ENCODE measurements at places on chromosomes 1 and 21.
A peak's percentile ranks its signal among the peaks of the same experiment; 100 is the strongest.

DNA sequence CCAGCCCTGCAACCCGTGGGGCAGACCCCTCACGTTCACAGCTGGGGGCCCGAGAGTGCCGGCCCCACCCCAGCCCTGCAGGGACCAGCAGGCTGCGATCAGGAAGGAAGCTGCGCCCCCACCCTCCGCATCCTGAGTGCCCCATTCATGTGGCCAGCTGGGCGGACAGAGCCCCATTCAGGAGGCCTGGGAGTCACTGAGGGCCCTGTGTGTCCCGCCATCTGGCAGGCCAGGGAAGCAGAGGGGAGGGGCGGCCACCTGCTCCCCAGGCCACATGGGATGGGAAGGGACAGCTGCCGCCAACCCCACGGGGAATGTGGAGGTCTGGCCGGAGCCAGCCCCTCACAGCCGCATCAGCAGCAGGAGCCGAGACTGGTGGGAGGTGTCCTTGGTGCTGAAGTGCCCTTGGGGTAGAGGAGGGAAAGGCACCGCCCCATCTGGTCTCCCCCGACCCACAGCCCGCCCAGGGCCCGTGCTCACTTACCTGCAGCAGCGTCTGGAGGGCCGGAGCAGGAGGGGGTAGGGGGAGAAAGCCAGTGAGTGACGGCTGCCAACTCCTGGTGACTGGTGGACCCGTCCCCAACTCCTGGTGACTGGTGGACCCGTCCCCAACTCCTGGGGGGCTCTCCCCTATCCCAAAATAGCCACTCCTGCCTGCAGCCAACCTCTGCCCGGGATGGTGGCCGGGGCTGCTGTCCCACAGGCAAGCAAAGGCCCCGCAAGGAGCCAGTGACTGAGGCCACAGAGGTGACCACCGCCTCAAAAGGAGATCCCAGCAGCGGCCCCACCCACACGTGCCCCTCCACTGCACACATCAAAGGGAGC, 8.7 kb downstream of the ACAP3 start:
- no peak for DNase-seq

DNA sequence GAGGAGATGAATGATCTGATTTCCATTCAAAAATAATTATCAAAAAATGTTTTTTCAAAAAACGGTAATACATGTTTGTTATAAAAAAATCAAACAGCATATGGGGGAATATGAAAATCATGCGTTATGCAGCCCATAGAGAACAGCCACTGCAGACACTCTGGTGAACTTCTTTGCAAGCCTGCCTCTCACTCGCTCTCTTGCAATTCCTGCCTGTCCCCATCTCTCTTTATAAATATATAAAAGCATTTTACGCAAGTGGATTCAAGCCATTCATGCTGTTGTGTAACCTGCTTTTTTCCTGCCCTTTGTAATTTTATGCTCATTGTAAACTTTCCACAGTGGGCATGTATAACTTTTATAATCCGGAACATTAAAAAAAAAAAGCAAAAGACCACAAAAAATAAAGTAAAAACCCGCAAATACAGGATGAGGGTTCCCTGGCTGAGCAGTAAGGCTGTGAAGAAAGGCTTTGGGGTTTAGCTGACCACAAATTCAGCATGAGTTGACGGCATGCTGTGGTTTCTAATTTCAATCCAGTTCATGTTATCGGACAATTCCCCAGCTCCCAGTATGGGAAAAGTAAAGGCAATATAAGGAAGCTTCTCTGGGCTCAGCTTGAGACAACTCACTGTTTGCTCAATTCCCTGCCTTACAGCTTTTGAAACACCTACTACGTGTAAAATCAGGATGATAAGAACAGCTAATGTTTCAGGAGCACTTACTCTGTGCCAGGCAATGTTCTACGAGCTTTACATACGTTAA, 52.8 kb upstream of the ZBTB40 start:
- DNase-seq: no peak

DNA sequence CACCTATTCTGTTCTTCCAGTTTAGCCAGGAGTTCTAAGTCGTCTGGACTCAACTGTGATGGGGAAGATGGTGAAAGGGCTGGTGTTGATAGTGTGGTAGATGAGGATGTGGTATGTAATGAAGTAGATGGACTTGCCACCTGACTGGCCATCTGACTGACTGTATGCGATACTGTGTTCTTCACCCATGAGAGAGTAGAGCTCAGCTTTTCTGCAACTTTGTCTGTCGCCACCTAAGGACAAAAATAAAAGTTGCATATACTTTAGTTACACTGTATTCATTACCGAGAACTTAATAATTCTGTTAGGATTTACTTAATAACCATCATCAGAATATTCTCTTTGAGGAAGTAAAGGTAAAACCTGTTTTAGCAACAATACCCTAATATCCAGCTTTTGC, 48.5 kb downstream of the EVI5 start:
- DNase-seq: no peak

GRCh38 chr21:34110594-34111202, 37.3 kb downstream of the MRPS6 start:
- no peak for DNase-seq

DNA sequence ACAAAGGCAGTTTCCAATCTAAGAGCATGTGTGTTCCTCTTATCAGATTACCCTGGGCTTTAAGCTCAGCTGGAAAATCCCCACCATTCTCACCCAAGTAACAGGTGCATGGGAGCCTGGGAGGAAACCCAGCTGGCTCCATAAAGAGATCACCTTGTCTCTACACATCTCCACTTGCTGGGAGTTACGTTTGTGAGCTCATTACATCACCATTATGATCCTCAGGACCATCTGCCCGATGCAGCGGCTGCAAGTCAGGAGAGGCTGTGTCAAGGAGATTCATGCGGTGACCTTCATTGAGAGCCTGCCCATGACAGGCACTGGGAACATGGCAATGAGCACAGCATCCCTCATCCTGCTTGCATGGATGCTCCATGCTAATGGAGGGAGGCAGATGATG, 618.0 kb downstream of the NPHP4 start:
- DNase-seq: no peak

- DNase-seq: no peak
Measured at GRCh38 chr1:62962901-62963776, 179.2 kb downstream of the ATG4C start.

DNA sequence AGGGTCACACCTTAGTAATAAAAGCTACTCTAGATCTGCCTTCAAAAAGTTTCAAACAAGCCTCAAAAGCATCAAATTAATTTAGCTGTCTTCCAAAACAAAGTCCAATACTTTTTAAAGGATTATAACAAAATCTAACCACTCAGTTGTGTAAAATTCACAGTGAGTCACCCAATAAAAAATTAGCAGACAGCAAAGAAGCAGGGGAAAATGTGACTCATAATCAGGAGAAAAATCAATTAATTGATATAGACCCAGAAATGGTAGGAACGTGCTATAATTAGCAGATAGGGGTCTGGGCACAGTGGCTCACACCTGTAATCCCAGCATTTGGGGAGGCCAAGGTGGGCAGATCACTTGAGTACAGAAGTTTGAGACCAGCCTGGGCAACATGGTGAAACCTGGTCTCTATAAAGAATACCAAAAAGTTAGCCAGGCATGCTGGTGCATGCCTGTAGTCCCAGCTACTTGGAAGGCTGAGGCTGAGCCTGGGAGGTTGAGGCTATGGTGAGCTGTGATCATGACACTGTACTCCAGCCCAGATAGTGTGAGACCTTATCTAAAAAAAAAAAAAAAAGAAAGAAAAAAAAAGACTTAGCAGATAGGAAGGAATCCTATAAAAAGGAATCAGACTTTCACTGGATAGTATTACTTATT, 8.1 kb upstream of the MYOG start:
- DNase-seq: no peak

DNA sequence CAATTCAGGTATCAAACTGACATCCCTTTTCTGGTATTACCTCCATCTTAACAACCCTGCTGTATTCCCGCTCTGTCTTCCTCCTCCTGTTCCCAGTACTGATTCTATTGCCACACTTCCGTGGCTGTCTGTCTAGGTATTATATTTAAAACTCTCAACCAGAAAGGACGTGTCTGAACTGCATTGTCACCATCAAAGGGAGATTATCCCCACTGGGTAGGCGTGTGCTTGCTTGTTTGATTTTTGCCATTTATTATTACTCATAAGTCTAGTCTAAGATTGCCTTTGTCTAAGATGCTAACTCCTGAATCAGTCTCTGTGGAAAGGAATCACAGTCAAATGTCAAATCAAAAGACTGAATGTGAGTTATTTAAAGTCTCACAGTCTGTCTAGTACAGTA, 650.1 kb downstream of the KCNT2 start:
- no peak for DNase-seq

DNA sequence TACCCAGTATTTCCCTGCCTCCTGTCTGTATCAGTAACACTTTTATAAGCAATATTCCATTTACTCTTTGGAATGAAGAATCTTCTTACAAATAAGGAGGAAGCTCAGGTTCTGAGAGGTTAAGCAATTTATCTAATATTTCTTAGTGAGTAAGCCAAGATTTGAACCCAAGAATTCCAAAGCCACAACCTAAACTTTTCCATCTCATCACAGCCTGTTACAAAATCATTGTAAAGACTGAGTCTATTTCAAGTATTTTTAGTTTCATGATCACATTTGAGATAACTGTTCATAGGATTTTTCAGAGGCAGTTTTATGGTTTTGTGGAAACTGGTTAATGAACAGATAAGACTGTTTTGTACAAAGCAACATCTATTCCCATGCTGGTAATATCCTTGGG, 29.8 kb upstream of the HHAT start:
- DNase-seq: no peak

DNA sequence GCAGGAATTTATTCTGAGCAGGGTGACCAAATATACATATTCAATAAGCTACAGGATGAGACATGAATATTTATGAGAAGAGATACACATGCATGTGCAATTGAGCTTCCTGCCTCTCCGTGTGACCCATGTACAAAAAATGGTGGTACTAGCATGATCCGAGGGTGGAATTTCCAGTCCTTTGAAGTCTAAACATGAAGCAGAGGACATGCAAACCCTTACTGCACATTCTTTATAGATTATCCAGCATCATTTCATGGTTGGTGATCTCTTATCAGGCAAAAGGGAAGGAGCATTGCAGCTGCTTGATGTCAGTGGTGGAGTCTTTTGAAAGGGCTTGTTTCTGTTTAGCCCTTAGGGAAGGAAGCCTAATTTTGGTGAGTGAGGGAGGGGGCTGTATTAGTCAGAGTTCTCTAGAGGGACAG, 448.6 kb downstream of the SETD4 start:
- no peak for DNase-seq

DNA sequence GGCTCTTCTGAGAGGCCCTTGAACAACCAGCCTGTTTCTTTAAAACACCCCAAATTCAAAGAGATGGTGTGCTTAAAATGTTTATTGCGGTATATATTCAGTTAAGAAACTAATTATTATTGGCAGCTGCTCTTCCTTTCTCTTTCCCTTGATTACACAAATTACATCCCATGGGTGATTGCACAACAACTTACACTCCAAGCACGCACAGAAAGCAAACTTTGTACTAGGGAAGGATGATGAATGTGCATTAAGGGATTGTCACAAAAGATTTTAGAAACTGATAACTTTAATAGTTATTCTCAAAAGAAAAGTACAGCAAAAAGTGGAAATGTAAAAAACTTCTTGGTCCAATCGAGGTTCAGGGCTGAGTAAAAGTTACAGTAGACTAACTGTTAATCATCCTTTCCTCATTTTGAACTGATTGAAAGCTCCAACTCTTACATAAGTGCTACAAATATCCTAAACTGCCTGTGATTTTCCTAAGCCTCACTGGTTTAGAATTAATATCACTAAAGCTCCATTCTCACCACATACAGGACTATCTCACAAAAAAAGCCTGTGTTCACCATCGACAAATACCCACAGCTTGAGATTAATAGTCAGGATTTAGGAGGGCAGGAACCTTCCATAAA, 153.4 kb downstream of the TTLL7 start:
- DNase-seq: peak; percentile 75

- DNase-seq: no peak
Measured at GRCh38 chr1:89001510-89001909, 9.1 kb upstream of the KYAT3 start.

DNA sequence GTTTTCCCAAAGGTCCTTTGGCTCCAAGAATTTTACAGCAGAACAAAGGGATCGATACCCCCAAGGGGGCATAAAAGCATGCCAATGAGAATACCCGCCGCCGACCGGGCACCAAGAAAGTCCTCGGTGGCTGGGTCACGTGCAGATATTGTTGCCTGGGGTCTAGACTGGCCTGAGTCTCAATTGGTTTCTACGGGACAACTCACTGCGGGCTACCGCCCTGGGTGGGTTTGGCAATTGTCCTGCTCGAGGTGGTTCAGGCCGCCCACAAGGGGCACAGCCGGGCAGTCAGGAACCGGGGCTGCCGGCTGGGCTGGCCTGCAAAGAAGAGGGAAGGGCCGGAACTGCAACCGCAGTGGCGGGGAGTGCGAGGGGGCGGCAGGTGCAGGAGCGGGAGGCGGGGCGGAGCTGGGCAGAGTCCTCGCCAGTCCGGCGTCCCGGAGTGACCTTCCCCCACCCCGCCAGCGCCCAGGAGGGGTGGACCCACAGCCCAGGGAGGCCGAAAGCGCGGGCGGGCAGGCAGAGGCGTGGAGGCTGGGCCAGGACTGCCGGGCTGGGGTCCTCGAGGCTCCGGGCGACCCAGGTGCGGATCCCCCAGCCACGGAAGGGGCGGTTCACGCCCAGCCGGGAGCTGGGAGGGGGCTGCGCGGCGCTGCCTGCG, 926 bp upstream of the ATP1B1 start:
- DNase-seq: no peak

DNA sequence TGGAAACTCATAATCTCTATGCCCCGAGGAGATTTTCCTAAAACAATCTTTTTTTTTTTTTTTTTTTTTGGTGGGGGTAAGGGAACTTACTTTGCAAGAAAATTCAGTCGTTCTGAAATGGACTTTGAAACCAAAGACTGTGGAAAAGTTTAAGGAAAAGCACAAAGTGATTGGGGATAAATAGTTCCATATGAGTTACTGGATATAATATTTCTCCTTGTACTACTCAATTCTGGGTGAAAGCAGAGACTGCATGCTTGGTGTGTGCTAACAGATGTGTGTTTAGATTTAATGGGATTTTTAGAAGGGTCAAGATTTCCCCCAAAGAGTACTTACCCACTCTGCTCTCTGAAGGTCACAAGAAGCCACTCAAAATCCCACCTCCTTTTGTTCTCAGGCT, 204.9 kb upstream of the USP24 start:
- DNase-seq: peak; percentile 60

GRCh38 chr21:42097860-42098454, 26.8 kb downstream of the UMODL1 start:
- peak; percentile 73 for DNase-seq

GRCh38 chr1:235625831-235626230, 23.8 kb downstream of the GNG4 start:
- DNase-seq: no peak
